ENCODE measurements at places on chromosomes 5 and 9. TPM values are rescaled to one million over a fixed set of nuclear protein-coding genes. Genes with fewer than 3 reads are reported as not detected.

Gene CDH6
- total RNA-seq = 0.12 TPM

Gene IL3
- not detected for total RNA-seq

Gene RASGRF2
- 1.1 TPM for total RNA-seq

Gene IFNA21
- total RNA-seq = not detected

Data from A549 treated with dexamethasone at 1 μM for 4 hours (cell line).